HEK293T (cell line): ENCODE measurements at places on chromosomes 5 and 9.

GRCh38 chr5:137629646-137630045, 106.2 kb downstream of the KLHL3 start:
- DNase-seq, result peak; percentile 72

GRCh38 chr9:15553528-15553898, 670 bp downstream of the CCDC171 start:
- no peak for DNase-seq

DNA sequence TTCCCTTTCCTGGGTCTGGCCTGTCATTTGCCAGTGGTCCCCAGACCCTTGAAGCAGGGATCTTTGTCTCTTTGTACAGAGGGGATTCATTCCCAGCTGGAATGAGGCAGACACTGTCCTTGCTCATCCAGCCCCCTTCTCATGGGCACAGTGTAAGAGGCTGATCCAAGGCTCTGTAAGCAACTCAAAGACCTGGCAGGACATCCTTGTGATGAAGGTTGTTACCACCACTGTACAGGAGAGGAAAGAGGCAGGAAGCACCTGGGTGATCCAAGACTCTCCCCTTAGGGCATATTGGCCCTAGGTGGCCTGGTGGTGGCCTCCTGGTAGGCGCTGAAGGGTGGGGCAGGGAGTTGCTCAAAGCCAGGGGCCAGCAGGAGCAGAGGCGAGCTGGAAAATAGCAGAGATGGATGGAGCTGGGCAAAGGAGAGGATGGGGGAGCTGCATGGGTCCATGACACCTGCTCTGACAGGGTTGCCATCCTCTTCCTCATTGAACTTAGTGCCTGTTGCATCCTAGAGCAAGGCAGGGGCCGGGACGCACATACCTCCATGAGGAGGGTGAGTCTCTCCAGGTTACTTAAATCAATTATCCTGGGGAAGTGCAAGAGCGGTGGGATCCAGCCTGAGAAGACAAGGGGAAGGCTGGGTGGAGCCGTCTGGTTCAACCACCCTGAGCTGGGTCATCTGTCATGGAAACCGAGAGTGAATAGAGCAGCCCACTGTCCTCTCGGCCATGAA, 9.8 kb upstream of the GADD45G start:
- DNase-seq, result no peak

DNA sequence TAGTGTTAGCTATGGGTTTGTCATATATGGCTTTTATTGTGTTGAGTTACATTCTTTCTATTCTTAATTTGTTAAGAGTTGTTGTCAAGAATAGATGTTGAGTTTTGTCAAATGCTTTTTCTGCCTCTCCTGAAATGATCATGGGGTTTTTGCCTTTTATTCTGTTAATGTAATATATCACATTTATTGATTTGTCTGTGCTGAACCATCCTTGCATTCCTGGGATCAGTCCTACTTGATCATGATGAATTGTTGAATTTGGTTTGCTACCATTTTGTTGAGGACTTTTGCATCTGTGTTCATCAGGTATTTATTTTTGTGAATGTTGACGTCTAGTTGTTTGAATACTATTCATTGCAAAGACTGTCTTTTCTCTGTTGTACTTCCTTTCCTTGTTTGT, 23.9 kb downstream of the RIC1 start:
- DNase-seq, result no peak

DNA sequence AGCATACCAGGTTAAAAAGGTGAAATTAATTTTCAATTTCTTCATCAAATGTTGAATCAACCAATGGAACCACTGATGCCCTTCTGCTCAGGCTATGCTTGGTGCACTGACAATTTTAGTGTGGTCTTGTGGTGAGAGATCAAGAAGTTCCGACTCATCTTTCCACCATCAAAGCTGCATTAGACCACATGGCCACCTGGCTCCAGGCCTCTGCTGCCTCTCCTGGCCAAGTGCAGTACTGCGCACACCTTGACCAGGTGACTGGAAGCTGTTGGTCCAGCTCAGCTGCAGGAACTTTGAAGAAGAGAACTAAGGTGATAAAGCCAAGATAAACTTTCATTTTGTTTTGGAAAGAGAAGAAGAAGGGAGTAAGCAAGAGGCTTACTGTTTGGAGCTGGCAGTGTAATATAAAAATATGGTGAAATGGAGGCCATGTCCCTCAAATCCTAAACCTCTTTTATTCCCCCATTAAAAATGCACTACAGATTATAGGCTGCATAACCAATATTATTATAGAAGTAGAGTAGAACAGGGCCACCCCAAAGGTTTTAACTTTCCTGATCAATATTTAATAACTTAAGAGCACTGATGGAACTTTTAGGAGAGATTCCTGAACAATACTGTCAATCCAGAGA, 315.5 kb upstream of the C9orf72 start:
- peak; percentile 39 for DNase-seq

- no peak for DNase-seq
Observed at GRCh38 chr5:178685386-178686059, 44.9 kb downstream of the ZNF354A start.

DNA sequence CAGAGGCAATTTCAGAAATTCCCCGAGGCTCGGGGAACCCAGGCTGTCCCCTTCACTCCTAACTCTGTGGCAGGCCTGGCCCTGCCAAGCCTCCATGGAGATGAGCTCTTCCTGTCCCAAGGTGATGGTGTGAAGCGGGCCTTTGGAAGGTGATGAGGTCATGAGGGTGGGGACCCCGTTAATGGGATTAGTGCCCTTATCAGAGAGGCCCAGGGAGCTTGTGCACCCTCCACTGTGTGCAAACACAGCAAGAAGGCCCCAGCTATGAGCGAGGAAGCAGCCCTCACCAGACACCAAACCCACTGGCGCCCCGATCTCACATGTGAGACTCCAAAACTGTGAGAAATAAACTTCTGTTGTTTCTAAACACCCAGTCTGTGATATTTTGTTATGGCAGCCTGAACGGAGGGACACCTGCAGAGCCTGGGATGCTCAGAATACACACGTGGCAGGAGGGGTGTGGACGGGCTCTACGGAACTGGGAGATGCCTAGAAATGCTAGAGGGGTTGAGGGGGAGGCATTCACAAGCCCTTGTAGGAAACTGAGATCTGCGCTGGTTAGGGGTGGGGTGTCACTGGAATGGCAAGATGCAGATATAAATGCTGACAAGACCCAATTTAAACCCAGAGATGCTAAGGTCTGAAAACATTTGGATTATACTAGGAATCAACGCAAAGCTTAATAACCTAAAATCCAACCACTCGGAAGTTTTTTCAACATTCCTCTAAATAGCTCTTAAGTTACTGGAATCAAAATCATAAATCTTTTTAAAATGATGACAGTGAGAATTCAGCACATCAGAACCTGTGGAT, 46.9 kb downstream of the ADAMTS2 start:
- DNase-seq, result no peak
